ENCODE measurements at places on chromosomes 7 and 10.

DNA sequence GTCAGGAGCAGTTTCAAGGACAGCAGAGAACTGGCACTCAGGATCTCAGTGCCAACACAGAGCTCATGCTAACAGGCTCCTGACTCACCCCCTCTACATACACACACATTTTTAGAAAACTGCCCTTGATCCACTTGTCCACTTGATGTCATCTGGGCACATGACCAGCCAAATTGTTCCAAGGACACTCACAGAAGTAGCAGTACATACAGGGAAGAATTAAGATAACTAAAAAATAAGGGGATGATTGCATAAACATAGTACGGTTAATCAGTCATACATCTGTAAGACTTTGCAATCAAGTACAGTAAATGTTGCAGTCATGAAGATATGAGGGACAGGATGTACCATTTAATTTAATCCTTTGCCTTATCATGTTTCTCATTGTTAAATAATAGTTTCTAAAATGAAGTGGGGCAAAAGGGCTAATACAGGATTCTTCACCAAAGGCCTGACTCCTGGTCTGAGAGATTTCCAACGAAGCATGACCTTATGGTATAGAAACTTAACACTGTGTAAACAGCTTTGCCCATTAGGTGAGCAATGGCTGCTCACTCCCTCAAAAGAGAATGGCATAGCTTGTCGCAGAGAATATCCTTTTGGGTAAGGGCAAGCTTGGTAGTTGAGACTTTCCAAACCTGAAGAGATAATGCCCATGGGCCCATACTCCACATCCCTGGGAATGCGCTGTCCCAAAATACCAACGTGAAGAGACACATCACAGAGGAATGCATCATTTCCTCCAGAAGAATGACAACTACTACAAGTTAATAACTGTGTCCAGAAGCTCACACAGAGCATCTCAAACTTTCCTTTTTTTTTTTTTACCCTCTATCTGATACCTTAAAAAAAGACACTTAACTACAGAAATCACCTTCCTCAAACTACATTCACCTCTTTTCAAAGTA lies 94.1 kb downstream of the ARMH3 start:
- DNase-seq: no peak

DNA sequence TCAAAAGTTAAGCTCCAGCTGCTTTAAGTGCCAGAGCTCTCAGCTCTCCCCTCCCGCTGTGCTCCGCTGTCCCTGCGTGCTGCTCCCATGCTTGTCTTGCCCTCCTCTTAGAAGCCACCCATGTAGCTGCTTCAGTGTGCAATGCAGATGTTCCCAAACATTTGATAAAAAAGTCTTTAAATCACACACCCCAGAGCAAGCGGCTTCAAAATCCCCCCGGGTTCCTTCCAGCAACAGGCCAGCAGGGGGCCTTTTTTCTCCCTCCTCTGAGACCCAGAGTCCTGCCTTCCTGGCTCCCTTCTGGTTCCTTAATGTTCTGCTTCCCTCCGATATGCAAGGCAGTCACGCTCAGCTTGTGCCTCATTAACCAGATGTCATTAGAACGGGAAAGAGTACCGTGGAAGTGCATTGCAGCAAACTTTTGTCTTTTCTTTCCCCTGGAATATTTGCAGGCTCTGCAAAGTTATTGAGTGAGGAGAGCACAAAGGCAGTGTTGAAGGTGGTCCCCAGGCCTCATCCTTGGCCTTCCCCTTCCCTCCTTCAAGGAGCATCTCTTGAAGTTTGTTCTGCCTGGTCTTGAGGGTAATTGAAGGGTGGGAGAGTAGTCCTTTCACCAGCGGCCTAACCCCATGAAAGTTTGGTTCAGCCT lies 25.5 kb downstream of the LDB3 start:
- DNase-seq: peak; percentile 75

DNA sequence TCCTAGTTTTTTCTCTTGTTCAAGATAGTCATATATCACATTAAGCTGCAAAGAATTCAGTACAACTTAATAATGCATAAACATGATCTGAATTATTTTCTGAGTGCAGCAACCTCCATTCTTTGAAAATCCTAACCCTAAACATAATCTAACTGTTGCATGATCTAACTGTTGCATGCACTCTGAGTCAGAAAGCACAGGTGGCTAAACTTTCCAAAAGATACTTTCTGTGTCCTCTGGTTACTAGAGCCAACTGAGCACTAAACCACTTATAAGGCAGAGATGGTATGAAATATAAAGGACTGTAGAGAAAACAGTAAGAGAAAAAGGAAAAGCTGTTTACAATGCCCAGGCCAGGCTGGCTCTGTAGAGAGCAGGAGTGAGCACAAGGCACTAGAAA lies 23.0 kb upstream of the FAM133B start:
- no peak for DNase-seq

DNA sequence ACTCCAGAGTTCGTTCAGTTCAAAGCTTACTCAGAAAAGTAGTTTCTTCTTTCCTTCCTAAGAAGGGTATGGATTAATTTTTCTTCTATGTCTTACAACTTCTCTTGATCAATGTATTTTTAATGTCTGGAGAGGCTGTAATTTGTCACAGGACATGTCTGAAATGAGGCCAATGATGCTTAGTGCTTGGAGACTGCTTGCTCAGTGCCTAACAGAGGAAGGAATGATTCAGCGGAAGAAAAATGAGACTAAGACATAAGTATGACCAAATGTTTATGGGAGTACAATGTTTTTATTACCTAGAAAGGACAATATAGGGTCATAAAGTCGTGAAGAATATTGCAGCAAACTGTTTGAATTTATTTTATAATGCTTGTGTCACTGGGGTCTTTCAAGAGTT lies 43.3 kb downstream of the GPR37 start:
- no peak for DNase-seq

GRCh38 chr10:9015447-9015846 lies 961.0 kb downstream of the GATA3 start:
- no peak for DNase-seq

- peak; percentile 69 for DNase-seq
Measured at GRCh38 chr10:62817121-62817765, 1.1 kb upstream of the EGR2 start.

DNA sequence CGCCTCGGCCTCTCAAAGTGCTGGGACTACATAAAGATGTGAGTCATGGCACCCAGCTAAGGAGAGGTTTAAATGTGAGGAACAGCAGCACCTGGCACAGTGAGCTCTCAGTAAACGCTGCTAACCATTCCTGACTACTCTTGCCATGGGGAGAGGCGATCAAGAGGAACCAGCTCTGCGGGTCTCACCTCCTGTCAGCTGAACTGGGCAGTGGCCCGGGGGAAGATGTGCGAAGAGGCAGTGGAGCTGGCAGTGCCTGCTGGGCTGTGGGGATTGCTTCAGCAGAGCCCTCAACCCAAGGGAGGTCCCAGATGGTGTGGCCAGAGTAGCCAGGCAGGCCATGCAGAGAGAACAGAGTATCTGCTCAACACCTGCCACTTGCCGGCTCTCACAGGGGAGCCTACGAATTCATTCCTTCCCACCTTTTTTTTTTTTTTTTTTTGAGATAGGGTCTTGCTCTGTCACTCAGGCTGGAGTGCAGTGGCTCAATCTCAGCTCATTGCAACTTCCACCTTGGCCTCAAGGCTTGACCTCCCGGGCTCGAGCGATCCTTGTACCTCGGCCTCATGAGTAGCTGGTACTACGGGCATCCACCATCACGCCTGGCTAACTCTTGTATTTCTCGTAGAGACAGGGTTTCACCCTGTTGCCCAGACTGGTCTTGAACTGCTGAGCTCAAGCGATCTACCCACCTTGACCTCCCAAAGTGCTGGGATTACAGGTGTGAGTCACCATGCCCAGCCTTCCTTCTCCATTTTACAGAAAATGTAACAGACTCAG lies 6.8 kb downstream of the POLM start:
- DNase-seq: no peak

DNA sequence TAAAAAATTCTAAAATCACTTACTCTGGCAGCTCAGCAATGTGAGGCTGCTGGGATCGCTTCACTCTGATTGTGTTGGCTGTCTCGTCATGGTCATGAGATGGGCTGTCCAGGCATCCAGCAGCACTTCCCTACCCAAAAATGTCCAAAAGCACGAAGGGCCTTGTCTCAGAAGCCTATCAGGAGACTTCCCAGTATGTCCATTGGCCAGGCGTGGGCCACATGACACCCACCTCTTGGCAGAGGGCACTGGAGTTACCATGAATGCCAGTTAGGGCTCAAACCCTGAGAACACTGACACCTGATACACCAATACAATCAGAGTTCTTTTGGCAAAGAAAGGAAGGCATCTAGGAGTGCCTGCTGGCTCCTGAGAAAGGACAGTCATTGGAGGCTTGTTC lies 27.0 kb upstream of the GLI3 start:
- no peak for DNase-seq

GRCh38 chr10:84333864-84334451 lies 5.6 kb downstream of the CCSER2 start:
- no peak for DNase-seq

- DNase-seq: no peak
Measured at GRCh38 chr10:131722121-131722520, 178.7 kb upstream of the PPP2R2D start.

DNA sequence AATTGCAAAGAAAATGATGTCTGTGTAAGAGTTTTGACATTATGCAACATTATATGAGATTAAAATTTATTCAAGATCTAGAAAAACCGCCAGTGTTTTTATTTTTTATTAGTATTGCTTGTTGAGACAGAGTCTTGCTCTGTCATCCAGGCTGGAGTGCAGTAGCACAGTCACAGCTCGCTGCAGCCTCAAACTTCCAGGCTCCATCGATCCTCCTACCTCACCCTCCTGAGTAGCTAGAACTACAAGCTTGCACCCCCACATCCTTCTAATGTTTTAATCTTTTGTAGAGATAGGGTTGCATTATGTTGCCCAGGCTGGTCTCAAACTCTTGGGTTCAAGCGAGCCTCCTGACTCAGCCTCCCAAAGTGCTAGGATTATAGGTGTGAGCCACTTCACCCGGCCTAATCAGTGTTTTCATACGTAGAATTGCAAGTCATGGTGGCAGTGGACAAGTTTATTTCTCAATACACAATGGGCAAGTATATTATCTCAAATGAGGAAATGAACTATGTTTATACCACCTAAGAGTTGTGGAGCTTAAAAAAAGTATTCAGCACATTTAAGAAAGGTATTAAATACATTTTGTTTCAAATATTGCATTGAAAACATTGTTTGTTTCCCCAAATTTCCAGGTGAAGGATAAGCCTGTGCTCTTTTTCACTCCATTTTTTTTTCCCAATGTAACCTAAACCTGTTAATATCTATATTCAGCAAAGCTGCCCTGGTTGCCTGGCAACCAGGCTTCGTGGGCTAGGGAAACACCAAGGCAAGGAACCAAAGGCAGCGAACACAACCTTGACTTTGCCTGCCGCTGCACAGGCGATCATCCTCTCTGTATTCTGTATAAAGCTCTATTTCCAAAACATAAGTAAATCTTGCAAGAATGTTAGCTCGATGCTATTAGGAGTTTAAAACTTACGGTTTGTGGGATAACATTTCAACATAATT lies 163.9 kb downstream of the CACNB2 start:
- DNase-seq: no peak

DNA sequence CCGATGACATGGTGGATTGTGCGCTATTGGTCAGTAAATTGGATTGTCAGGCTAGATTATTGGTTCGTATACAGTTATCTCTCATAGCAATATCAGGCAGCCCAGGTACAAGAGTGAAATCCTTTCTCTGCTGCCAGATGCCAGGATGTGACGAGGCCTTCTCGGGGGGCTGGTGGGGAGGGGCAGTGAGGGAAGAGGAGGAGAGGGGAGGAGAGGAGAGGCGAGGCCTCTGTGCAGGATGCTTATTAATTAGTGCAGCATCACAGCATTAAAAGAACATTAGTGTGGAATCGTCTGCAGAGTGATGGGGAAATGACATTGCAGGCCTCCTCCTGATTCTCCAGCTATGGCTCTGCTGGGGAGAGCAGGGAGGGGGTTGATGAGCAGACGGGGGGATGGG lies 30.5 kb upstream of the SLF2 start:
- DNase-seq: no peak

DNA sequence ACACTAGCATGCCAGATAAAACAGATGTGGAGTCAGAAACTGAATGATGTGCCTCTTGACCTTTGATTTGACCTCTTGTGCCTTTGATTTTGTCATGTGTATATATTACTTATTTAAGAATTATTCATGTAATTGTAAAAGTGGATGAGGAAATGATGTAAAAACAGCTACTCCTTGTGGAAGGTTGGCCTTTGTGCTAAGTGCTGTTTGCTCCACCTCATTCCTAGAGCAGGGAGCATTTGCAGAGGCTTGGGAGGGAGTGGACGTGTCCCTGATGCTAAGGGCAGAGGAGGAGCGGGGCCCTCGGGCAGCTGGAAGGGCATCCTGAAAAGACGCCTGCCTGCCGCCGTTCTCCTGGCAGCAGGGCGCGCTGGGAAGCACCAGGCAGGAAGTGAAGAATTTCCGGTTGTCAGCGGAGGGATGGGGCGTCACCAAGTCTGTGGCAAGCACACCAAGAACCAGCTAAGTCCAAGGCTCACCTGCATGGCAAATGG lies 197.6 kb upstream of the ZNF32 start:
- no peak for DNase-seq

GRCh38 chr10:49361178-49361554 lies 34.7 kb downstream of the DRGX start:
- DNase-seq: no peak

DNA sequence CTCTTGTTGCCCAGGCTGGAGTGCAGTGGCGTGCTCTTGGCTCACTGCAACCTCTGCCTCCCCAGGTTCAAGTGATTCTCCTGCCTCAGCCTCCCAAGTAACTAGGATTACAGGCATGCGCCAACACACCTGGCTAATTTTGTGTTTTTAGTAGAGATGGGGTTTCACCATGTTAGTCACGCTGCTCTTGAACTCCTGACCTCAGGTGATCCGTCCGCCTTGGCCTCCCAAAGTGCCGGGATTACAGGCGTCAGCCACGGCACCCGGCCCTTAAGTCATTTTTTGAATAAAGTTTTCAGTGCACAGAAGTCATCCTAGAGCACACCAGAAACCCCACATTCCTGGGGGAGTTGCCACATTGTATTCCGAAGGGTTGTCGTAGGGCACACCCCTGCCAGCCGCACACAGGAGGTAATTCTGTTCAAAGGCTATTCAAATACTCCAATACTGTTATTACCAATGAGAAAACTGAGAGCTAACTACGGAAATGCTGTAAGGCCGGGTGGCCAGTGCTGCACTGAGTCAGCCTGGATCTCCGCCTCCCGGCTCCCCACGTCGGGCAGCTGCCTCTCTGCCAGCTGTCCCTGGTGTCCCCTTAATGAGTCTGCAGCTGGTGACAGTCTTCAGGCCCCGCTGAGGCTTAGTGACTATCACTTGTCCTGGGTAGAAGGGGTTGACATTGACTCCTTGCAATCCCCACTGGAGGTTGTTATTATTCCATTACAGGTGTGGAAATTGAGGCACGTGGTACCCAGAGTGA lies 8.6 kb upstream of the RFC2 start:
- no peak for DNase-seq

GRCh38 chr7:106048706-106049020 lies 63.4 kb downstream of the SYPL1 start:
- DNase-seq: no peak

GRCh38 chr10:26432938-26433337 lies 5.2 kb upstream of the APBB1IP start:
- DNase-seq: no peak

GRCh38 chr7:18241543-18242231 lies 214.0 kb upstream of the PRPS1L1 start:
- no peak for DNase-seq

Data from SK-N-SH (cell line).